GM04504 (cell line): ENCODE measurements at places on chromosomes 2 and 18.

GRCh38 chr2:164574931-164575330 lies 46.4 kb downstream of the GRB14 start:
- DNase-seq: no peak

DNA sequence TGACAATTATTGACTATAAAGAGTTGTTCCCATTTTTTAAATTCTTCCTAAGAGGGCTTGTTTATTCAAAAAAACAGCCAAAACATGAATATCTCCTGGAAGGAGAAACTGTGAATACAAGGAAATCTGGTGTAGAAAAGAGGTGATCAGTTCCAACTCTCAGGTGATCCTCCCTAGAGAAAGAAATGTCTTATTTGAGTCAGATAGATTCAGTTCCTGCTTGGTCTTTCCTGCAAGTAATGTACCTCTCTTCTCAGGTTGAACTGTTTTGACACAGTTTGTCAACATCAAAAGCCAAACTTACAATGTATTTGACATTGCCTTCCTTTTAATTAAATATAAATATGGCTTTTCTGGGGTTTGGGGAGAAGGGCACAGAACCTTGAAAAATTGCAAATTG lies 567.4 kb downstream of the ARHGAP15 start:
- DNase-seq: no peak

DNA sequence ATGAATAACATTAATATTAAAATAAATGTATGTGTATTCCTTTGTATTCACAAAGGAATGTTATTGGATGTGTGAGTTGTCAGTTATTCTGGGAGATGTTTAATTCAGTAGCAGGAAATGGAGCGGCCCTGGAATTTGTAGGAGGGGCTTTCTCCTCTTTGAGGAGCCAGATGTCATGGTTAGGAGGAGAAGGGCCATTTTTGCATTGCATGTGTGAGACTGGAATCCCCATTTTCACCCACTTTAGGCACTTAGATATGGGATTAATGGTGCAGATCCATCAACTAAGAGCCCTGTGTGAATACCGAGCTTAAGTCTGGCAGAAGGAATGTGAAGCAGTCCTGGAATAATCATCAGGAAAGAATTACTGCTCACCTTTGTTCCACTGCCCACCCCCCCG lies 439.2 kb downstream of the PARD3B start:
- DNase-seq: no peak

GRCh38 chr18:38572554-38573111 lies 1007.0 kb upstream of the CELF4 start:
- DNase-seq: no peak

- no peak for DNase-seq
Observed at GRCh38 chr2:239146741-239147181, 254.1 kb downstream of the HDAC4 start.

DNA sequence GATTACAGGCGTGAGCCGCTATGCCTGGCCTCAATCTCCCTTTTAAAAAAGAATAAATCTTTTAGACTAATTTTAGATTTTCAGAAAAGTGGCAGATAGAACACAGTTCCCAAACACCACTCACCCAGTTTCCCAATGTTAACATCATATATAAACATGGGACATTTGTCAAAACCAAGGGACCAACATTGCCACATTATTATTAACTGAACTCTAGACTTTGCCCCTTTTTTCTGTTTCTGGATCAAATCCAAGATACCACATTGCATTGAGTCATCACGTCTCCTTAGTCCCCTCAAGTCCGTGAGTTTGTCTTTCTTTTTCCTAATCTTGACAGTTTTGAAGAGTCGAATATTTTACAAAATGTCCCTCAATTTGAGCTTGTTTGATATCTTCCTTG lies 2.4 kb downstream of the C2orf42 start:
- DNase-seq: no peak

GRCh38 chr2:224932522-224932921 lies 109.7 kb downstream of the DOCK10 start:
- DNase-seq: no peak

DNA sequence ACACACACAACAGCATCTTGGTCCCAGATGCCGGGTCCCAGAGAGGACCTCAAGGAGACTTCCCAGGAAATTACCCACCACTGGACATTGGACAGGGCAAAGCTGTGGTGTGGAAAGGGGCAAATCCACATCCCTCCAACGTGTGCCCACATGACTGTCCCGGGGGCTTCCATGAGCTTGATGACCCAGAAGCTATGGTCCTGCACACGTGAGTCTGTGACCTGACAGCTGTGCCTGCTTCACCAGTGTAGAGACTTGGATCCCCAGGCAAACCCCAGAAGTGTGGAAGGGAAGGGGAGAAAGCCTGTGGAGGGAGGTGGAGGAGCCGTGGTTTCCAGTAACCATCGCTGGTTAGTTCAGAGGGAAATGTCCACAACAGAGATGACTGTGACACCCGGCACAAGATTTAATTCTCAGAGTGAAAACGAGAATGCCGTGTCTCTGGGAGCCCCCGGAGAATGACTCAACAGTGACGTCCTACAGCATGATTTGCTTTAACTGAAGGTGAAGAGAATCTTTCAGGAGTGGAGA lies 19.1 kb upstream of the GPR55 start:
- DNase-seq: no peak

- DNase-seq: no peak
Observed at GRCh38 chr2:224063298-224063648, 24.2 kb upstream of the SERPINE2 start.

- no peak for DNase-seq
Observed at GRCh38 chr2:70921839-70922234, 13.9 kb upstream of the ATP6V1B1 start.

DNA sequence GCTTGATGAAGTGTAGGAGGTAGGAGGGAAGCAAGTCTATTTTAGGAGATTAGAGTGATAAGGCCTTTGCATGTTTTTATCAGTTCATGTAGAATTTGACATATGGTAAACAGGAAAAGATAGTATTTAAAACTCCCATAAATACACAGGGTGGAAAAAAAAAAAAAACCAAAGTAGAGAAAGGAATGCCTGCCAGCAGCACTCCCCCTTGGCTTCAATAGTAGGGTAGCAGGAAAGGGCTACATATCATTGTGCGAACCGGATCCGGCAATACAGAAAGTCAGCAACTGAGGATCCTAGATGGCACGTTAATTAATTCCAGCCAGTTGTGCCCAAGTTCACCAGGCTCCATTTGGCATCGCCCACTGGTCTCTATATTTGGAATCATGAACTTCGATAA lies 159.6 kb upstream of the SMIM21 start:
- no peak for DNase-seq
